SK-N-DZ (cell line): ENCODE measurements at places on chromosomes 12 and 14.

- no peak for DNase-seq
Observed at GRCh38 chr12:33676866-33677265, 237.2 kb upstream of the SYT10 start.

- no peak for DNase-seq
Observed at GRCh38 chr14:97298331-97298730, 501.1 kb downstream of the VRK1 start.

DNA sequence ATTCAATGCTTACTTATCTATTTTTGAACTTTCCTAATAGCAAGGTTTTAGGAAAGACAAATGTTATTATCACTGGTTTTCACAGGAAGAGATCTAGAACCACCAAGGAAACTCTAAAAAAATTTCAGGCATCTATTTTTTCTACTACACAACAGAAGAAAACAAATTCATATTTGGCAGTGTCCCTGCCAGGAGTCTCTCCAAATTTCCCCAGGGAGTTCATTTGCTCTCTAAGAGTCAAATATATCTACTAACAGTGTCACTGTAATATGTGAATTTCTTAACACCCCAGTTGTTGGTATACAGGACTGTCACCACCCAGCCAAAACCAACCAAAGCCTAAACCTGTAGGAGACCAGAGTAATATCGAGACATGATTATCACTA, 83.4 kb downstream of the STXBP6 start:
- no peak for DNase-seq

GRCh38 chr14:69238883-69239282, 21.1 kb upstream of the GALNT16 start:
- no peak for DNase-seq

GRCh38 chr14:102622262-102622885, 29.9 kb downstream of the RCOR1 start:
- no peak for DNase-seq

GRCh38 chr14:56543436-56543835, 36.2 kb upstream of the TMEM260 start:
- DNase-seq, result no peak

- no peak for DNase-seq
Observed at GRCh38 chr12:93852173-93852591, 175.0 kb downstream of the CRADD start.

GRCh38 chr14:64673748-64674147, 30.5 kb upstream of the PLEKHG3 start:
- DNase-seq, result no peak

GRCh38 chr14:102591372-102591943, 991 bp upstream of the RCOR1 start:
- DNase-seq, result peak; percentile 15
